Mammary epithelial cell (primary cell): ENCODE measurements at places on chromosomes 2 and 18.

- peak; percentile 58 for DNase-seq
Measured at GRCh38 chr2:191746346-191747169, 68.6 kb downstream of the NABP1 start.

DNA sequence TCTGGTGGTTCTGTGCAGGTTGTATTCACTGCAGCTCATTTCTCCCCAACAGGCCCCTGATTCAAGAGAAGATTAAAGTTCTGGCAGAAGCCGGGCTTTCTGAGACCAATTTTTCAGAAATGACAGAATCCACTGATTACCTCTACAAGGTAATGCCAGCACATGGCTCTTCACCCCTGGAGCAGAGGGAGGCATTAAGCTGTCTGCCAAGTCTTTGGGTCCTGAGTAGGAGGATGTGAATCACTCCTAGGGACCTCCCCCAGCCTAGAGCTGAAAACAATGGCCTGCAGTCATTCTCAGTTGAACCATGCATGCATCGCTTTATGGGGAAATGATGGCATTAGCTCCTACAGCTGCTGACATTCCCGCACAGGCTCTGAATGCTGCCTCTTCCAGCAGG, 20.5 kb upstream of the RPL37A start:
- peak; percentile 93 for DNase-seq

DNA sequence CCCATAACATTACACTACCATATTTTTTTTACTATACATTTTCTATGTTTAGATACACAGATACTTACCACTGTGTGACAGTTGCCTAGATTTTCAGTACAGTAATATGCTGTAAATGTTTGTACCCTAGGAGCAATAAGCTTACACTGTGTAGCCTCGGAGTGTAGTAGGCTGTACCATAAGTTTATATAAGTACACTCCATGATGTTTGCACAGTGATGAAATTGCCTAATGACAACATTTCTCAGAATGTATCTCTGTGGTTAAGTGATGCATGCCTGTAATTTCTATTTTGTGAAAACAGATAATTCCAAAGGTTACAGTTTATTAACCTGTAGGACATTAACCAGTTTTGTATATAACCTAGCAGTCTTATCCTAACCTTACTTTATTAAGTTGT, 128.1 kb upstream of the RBMS1 start:
- no peak for DNase-seq

DNA sequence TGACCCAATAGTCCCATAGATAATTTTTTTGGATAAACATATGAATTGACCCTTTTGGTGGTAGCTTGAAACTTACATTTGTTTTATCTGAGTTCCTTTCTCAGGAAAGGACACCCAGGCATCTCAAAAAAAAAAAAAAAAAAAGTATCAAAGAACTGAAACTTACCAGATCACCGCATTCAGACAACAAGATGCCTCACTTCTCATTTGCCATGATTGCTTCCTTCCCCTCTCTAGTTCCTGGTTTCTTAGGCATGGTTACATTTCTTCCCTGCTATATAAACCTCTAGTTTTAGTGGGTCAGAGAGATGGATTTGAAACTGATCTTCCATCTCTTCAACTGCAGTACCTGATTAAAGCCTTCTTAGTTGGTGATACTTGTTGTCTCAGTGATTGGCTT, 240.1 kb downstream of the ACKR3 start:
- no peak for DNase-seq

DNA sequence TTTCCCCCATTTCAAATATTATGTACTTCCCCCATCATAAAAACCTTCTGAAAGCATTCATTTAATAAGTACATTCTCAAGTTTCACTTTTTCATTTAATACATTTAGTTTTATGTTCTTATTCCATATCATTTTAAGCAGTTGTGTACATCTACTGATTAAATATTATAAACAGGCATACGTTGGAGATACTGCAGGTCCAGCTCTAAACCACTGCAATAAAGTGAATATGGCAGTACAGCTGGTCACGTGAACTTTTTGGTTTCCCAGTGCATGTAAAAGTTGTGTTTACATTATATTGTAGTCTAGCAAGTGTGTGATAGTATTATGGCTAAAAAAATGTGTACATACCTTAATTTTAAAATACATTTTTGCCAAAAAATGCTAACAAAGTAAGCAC, 48.7 kb downstream of the TET3 start:
- no peak for DNase-seq

DNA sequence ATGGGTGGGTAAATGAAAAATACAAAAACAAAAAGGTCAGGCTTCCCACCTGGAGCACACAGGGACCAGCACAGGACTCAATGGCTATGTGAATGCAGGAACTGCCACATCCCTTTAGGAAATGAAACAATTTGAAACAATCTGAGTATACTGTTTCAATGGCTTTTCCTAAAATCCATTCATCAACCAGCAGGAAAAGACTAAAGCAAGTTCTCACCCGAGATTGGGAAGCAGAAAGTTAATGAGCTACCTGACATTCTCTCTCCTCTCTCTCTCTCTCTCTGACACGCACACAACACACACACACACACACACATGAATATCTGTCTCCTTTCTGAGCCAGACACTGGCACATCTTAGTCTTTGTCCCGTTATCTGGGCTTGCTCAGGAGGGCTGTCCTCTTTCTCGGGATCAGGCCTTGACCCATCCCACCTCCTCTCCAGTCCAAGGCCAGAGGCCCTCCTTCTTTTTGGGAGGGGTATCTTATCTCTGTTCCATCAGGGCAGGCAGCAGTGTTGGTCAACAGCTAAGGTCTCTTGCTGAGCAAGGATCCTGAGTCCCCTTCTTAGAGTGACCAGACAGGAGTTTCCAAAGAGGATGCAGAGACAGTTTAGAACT, 11.6 kb upstream of the LRRFIP1 start:
- no peak for DNase-seq

DNA sequence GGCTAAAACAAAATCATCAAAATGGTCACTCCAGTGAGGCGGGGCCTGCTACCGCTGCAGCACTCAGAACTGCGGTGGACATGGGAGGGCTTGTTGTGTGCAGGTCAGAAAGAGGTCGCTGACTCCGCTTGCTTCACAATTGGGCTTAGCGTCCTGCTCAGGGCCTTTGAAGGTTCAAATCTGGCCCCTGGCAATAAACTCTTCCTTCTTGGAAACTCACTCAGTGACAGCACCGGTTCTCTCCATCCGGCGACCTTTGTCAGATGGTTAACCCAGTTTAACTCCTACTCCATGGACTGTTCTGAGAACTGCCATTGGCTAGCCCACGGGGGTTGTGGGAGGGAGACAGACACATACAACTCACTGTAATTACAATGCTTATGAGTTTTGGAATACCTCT, 29.0 kb upstream of the LAPTM4A start:
- DNase-seq: no peak

DNA sequence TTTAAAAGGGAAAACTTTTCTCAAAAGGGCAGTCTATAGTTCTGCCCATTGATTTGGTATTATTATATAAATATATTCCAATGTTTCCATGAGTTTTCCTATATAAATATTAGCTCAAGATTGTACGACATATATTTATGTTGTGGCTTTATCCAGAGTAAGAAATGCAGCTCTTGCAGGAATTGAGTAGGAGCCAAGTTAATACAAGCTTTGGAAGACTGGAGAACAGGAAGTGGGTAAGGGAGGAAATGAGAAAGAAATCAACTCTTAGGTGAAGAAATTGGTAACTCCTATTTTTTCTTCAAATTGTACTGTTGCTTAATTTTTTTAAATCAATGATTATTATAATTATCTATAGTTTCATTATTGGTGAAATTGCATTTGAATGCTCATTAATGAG, 105.4 kb upstream of the FAM117B start:
- DNase-seq: peak; percentile 33

DNA sequence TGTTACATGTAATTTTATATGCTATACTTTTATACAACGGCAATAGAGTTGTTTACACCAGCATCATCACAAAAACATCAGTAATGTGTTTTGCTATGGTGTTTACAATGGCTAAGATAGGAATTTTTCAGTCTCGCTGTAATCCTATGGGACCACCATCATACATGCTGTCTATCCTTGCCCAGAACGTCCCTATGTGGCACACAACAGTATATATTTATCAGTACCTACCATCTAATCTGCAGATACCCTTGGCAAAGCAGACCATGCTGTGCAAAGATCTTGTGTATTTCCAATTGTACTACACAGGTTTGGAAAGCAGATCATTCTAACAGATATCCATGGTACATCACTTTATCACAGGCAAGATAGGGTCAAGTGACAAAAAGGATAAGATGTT, 15.3 kb downstream of the RPL31 start:
- DNase-seq: no peak

GRCh38 chr2:98180456-98180855, 93.5 kb downstream of the VWA3B start:
- DNase-seq: peak; percentile 85

DNA sequence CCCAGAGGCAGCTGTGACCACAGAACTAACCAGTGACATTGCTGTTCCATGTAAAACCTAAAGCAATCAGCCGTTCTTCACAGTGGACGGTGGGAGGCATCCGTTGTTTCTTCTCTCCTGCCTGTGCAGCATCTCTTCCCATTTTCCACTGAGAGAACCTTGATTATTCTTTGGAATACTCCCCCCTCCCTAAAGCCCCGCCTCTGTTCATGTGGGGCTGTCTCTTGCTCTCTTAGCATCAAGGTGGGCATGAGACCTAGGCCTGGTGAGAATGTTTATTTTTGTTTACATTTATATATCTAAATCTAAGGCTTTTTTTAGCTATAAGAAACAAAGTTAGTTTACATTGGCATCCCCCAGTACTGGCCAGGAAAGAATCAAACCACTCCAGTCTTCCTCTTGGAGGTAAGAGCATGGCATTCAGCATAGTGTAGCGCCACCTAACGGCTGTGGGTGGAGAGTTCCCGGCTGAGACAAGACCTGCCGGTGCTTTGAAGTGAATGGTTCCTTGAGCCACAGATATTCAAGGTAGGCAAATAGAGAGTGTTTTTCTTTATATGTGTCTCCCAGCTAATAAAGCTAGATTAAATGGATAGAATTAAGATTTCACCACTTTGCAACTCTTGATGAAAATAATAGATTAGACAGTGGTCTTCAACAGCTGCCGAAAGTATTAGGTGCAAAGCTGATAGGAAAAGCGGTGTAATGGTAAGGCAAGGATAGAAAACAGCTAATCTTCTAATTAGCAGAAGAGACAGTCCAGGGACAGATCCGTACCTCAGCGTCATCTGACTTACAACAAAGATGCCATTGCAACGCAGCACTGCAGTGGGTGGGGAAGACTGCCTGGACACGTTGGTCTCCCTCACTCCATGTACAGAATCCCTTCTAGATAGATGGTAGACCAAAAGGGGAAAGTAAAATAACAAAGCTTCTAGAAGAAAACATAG, 219.6 kb upstream of the RAB12 start:
- DNase-seq: peak; percentile 53

DNA sequence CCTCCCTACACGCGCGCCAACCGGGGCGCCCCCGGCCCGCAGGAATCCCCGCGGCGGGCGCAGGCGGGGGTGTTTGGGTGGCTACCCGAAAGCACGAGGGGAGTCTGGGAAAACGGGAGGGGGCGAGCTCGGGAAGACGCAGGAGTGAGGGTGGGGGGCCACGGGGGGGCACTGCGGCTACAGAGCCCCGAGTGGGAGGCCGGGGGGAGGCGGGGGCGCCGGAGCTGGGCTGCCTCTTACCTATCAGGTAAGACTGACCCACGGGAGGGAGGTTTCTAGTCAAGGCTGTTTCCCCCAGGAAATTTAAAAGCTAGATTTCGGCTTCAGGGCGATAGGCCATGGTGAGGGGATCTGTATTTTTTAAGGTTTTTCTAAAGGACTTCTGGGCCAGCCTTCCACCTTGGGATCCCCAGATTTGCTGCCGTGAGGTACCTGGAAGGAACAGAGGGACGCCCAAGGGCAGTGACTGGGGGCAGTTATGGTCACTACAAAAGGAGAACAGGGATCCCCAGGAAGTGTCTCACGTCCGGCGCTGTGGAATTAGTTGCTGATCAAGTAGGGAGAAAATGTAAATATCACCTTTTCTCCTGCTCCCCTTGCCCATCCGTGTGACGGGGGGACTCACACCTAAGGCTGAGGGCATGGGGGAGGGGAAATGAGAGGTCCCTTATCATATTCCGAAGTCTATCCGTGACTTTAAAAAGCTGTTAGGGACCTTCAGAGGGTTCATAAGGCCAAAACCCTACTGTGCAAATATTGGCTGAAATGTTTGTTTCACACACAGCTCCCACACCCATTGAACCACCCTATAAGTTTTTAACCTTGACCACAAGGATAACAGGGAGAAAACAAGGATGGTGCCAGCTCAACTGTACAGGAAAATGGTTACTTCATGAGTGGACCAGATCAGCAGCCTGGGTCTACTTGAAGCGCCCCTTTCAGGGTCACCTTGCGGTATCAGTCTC, 638 bp upstream of the IRS1 start:
- DNase-seq: no peak

DNA sequence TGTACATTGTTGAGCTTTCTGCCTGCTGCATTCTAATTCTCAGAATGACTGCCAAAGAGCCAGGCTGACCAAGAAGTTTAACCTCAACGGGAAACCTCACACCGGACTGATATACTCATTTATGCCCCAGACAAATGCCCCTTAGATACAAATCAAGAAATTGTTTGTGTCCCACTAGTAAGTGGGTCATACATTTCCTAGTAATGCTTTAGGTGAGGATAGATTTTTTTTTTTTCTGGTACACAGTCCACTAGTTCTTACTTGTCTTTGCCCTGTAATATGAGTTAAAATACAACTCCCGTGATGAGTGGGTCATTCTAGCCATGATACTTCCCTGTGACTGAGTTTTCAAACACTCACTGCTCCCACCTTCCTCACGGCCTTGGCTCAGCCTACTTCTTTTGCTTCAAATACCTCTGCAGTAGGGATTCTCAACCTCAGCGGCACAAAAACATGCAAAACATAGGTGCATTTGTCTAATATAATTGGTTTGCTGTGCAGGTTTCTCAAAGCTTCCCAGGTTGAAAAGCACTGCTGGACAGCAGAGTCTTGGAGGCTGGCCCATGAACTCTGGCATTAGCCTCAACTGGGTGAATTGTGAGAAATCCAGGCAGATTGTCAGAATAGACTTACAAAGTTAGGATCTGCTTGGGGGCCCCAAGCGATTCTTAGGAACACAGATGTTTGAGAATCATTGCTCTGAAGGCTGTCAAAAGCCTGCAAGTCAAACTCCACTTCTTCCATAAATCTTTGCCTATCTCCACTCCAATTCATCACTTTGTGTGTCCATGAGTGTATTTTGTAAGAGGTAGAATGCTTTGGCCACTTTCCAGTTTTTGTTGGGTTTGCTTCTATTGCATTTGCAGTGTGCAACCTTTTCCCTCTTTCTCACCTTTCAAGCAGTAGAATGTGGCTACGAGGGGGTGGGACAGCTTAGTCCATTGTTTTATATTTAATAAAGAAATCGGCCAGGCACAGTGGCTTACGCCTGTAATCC, 35.5 kb downstream of the TGIF1 start:
- DNase-seq: no peak

DNA sequence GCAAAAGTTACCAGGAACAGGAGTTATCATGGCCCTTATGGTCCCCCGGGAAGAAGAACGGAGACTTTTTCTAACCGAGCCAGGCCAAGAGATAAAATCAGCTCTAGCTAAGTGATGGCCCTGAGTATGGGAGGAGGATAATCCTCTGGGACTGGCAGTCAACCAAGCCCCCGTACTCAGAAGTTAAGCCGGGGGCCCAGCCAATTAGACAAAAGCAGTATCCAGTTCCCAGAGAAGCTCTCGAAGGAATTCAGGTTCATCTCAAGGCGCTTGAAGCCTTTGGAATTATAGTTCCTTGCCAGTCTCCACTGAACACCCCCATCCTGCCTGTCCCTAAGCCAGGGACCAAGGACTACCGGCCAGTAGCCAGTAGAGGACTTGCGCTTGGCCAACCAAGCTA, 365.3 kb upstream of the TCF4 start:
- DNase-seq: no peak

- no peak for DNase-seq
Measured at GRCh38 chr2:111239107-111239506, 118.4 kb downstream of the BCL2L11 start.

- DNase-seq: no peak
Measured at GRCh38 chr18:25349131-25349925, 2.6 kb downstream of the ZNF521 start.
